ENCODE measurements at places on chromosomes 1 and 21. TPM values are rescaled to one million over a fixed set of nuclear protein-coding genes. Genes with fewer than 3 reads are reported as not detected.

The SAMD11 gene
- 313 TPM for total RNA-seq

The GPR153 gene
- total RNA-seq, result 25.0 TPM

GRCh38 chr1:61240878-61241277 is 158.5 kb downstream of the NFIA start:
- no peaks in the 10 kb centered on the region for H3K27me3 ChIP-seq
- DNase-seq, result no peak
- peak overlapping the region; percentile 52 for H3K27ac ChIP-seq
- H3K4me3 ChIP-seq, result no peak overlapping the region

GRCh38 chr1:213332491-213332890 is 281.4 kb downstream of the RPS6KC1 start:
- no peaks in the 10 kb centered on the region for H3K36me3 ChIP-seq
- H3K4me1 ChIP-seq, result peaks cover under 1% of the 10 kb centered on the region
- H3K4me3 ChIP-seq, result no peak overlapping the region
- DNase-seq, result no peak

DNA sequence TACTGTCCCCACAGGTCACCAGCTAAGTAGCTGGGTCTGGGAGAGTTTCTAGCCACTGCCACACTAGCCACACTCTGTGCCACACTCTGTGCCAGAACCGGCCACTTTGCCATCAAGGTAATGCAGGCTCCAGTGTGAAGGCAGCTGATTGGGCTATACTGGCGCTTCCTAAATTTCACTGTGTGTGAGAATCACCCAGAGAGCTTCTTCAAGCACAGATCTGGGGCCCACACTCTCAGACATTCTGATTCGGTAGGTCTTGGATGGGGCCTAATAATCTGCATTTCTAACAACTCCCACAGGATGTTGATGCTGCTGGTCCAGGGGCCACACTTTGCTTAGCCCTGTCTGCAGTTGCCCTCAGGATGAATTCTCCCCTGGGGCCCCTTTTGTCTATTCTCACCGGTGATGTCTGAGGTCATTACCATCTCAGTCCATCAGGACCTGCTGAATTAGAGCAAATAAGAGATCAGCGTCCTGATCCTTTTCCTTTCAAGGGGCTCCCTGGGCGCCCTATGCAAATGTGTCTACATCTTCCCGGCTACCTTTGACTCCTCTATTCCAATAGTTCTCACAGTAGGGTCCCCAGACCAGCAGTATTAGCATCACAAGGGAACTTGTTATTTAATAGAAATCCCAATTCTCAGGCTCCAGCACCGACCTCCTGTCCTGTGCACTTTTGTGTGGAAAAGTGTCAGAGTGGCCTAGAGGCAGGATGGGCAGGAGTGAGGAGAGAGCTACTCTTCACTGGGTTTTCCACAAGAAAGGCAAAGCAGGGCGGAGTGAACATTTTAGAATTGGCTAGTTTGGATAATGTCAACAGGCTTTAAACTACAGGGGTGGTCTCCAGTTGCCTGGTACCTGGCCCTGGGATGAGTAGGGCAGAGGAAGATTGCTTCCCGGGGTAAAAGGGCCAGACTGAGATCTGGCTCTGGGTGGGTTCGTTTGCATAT is 24.7 kb upstream of the LRRN2 start:
- no peak overlapping the region for H3K4me3 ChIP-seq
- H3K27ac ChIP-seq, result no peak overlapping the region
- H3K4me1 ChIP-seq, result peaks cover 16% of the 10 kb centered on the region
- H3K36me3 ChIP-seq, result no peaks in the 10 kb centered on the region
- no peak for DNase-seq
- H3K27me3 ChIP-seq, result peaks cover 90% of the 10 kb centered on the region

DNA sequence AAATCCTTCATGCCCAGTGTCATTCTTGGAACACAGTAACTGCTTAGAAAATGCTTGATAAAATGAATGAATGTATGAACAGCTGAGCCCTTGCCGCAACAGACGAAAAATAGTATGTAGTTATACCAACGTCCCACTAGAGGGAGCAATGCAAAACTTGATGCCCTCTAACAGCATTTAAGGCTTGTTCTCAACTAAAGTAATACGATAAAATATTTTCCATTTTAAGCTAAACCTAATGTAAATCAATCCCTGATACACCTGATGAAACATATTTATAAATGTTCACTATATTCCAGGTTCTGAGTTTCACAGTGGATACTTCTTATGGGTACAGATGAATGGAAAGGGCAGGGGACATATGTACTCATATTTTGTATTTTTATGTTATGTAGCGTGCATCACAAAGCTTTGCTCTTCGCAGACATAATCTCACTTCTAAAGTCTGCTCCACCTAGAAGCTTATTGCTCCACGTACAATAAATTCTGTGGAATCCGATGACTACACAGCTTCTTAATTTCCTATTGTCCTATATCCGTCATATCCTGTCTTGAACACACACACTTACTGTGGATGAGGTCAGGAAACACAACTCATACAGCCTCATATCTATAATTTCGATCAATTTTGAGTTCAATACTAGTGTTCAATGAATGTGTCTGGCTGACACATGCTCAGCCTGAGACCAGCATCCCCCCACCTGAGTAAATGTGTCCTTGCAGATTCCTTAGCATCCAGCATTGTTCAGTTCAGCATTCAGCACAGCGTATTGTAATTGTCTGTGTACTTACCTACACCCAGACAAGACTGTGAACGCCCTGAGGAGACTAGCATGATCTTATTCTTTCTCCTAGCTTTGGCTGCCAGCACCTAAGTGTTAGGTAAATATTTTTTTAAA is 4.4 kb upstream of the UTP25 start:
- DNase-seq, result no peak
- no peak overlapping the region for H3K27ac ChIP-seq
- no peaks in the 10 kb centered on the region for H3K36me3 ChIP-seq
- H3K4me1 ChIP-seq, result peaks cover 38% of the 10 kb centered on the region
- H3K4me3 ChIP-seq, result peak overlapping the region; percentile 31

DNA sequence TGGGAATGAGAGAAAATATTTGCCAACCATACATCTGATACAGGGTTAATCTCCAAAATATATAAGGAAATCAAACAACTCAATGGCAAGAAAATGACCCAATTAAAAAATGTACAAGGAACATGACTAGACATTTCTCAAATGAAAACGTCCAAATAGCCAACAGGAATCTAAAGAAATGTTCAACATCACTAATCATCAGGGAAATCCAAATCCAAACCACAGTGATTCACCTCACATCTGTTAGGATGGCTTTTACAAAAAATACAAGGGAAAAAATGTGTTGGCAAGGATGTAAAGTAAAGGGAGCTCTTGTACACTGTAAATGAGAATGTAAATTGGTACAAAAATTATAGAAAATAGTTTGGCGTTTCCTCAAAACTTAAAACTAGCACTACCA is 54.7 kb upstream of the ZRANB2 start:
- no peaks in the 10 kb centered on the region for H3K4me1 ChIP-seq
- H3K27me3 ChIP-seq, result no peaks in the 10 kb centered on the region
- no peak overlapping the region for H3K4me3 ChIP-seq
- DNase-seq, result no peak

- DNase-seq, result no peak
- H3K27me3 ChIP-seq, result no peaks in the 10 kb centered on the region
- H3K27ac ChIP-seq, result no peak overlapping the region
Measured at GRCh38 chr1:198619375-198620140, 19.3 kb upstream of the PTPRC start.

DNA sequence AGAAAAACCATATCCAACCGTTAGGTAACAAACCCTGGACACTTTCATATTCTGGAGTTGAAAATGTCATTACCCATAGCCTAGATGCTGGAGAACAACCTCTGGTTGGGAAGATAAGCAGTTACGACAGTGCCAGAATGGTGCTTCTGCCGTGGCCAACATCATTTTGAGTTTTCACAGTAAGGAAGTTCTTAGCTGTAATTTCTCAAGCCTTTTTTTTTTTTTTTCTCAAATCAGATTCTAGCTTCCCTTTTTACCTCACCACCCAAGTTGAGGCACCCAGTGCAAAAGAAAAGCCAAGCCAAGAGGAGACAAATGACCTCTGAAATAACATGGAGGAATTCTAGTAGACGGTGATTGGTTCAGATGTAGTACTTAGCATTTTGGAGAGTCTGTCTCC is 21.8 kb downstream of the PPT1 start:
- DNase-seq, result no peak
- no peaks in the 10 kb centered on the region for H3K27me3 ChIP-seq
- no peaks in the 10 kb centered on the region for H3K4me1 ChIP-seq
- no peak overlapping the region for H3K4me3 ChIP-seq
- peaks cover 36% of the 10 kb centered on the region for H3K36me3 ChIP-seq

DNA sequence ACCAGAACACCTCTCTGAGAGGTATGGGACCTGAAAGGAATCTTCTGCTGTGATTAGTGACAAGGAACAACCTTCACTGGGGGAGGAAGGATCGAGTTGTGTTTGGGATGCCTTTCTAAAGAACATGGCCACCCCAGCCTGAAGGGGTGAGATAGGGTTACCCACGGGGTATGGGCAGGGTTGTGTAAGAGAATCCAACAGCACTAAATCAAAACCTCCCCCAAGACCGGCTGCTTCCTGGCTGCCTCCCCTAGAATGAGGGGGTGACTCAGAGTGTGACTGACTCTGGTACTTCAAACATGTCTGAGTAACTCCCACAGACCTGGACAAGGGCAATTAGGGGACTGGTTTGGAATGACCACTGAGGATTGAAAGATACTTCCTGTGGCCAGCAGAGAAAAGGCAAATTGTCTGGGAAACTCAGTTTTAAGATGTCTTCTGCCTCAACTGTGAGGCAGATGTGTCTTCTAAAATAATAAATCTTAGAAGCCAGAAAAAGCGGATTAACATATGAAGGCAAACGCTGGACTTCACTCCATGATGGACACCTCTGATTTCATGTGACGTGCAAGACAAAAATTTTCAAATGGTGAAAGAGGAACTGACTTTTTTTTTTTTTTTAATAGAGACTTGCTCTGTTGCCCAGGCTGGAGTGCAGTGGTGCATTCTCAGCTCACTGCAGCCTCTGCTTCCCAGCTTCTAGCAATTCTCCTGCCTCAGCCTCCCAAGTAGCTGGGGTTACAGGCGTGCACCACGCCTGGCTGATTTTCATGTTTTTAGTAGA is 6.7 kb upstream of the PTPN14 start:
- no peak overlapping the region for H3K4me3 ChIP-seq
- H3K36me3 ChIP-seq, result no peaks in the 10 kb centered on the region
- no peak for DNase-seq
- H3K27me3 ChIP-seq, result no peaks in the 10 kb centered on the region
- peaks cover 17% of the 10 kb centered on the region for H3K4me1 ChIP-seq
- H3K27ac ChIP-seq, result peak overlapping the region; percentile 31

DNA sequence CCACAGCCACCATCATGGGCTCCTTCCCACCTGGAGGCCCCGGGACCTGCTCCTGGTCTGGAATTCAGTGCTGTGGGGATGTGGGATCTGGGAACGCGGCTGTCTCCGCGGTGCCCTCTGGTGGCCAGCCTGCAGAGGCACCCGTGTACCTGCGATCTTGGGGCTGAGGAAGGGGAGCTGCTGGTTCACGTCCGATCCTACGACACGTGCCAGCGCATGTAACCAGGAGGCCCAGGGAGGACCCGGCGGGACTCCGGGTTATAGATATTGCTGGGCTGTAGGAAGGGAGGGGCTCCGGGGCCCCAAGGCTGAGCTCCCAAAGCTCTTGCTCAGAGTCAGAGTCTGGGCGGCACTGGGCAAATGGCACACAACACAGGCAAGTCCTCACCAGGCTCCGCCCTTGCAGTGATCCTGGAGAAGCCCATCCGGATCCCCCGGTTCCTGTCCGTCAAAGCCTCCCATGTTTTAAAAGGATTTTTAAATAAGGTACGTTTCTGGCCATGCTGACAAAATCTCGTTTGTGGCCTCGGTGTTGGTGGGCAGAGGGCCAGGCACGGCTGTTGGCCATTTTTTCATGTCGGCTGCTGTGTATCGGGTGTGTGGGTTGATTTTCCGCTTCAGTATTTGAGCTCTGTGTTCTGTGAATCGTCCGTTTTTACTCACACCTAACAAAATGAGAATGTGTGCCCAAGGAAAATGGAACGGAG is 20.1 kb downstream of the FAAP20 start:
- H3K4me1 ChIP-seq, result peaks cover 10% of the 10 kb centered on the region
- H3K36me3 ChIP-seq, result peaks cover 15% of the 10 kb centered on the region
- H3K27ac ChIP-seq, result no peak overlapping the region
- H3K4me3 ChIP-seq, result no peak overlapping the region

DNA sequence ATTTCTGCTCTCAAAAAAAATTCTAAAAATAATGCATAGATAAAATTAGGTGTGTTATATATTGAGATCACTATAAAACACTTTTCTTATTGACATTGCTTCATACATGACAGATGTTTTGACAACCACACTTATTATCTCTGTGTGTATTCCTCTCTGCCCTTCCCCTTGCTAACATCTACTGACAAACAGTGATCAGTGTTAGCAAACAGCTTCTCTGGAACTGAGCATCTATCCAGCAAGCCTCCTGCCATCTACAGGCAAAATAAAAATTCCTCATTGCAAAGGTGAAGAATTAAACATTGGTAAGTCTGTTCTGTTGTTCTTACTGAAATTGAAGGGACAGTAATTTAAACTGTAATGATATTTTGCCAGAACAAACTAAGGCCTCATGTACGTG is 2153.9 kb downstream of the NCAM2 start:
- no peak for DNase-seq
- H3K27ac ChIP-seq, result no peak overlapping the region
- H3K27me3 ChIP-seq, result no peaks in the 10 kb centered on the region
- no peak overlapping the region for H3K4me3 ChIP-seq

- peaks cover 52% of the 10 kb centered on the region for H3K27me3 ChIP-seq
- H3K4me1 ChIP-seq, result no peaks in the 10 kb centered on the region
- DNase-seq, result no peak
- H3K36me3 ChIP-seq, result no peaks in the 10 kb centered on the region
- H3K27ac ChIP-seq, result no peak overlapping the region
- H3K4me3 ChIP-seq, result no peak overlapping the region
Measured at GRCh38 chr1:234107416-234108021, 203.0 kb downstream of the SLC35F3 start.

DNA sequence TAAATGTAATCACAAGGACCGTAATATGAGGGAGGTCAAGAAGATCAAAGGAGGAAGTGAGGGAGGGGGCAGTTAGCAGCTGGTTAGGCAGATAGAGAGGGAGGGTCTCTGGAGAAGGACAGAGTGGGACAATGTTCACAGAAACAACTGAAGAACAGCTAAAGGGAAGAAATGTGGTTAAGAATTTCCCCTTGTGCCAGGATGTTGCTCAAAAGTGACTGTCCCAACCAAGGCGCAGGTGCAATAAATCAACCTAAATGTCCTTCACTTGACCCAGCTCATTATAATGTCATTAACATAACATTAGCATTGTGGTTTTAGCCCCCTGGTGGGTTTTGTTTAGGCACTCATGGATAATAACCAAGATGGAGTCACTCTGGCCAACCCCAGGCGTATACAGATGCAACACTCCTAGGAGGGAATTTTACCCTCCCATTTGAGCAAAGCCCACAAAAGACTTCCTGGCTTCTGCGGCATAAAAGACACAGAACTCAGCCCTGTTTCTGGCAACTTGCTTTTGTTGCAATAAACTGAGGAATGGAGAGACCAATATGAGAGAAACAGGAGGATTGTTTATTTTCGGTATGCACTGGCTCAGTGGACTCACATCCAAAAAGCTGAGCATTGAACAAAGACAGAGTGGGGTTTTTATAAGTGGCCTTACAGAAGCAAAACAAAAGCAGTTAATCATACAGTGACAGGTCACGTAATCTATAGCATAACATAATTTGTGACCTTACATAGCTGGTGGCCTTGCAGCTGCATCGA is 7.3 kb upstream of the CA6 start:
- DNase-seq, result no peak
- H3K27ac ChIP-seq, result peak overlapping the region; percentile 25
- H3K27me3 ChIP-seq, result no peaks in the 10 kb centered on the region
- peaks cover 14% of the 10 kb centered on the region for H3K4me1 ChIP-seq
- no peaks in the 10 kb centered on the region for H3K36me3 ChIP-seq
- no peak overlapping the region for H3K4me3 ChIP-seq
